Vagina (tissue), 2 donors: ENCODE measurements at places on chromosomes 16 and 17.

GRCh38 chr16:70428178-70428998, 10.5 kb downstream of the ST3GAL2 start:
- peak; percentile 89 for DNase-seq

- no peak for DNase-seq
Observed at GRCh38 chr17:9230346-9230745, 209.0 kb downstream of the NTN1 start.

DNA sequence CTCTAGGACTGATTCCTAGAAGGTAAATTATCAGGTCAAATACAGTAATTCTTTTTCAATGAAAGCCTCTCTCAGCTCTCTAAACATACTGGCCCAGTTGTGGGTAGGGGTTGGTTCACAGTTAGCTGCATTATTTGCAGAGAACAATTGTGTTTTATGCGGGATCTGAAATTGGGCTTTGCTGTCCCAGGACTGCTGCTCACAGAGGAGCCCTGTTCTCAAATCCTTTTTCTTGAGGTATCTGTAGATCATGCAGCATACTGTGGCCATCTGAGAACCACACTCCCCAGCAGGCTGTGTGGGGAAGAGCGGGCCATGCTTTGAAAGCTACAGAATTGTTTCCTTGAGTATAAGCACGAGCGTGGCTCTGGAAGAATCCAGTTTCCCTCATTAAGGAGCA, 17.5 kb downstream of the MTHFSD start:
- no peak for DNase-seq

DNA sequence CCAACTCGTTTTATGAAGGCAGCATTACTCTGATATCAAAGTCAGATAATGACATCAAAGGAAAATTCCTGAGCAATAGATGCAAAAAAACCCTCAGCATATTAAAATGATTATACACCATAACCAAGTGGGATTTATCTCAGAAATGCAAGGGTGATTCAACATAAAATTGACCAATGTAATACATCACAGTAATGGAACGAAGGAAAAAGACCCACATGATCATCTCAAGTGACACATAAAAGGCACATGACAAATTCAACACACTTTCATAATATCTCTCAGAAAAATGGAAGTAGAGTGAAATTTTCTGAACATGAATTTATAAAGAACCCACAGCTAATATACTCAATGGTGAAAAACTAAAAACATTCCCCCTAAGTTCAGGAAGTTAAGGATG, 118.8 kb downstream of the ITFG1 start:
- DNase-seq: no peak

DNA sequence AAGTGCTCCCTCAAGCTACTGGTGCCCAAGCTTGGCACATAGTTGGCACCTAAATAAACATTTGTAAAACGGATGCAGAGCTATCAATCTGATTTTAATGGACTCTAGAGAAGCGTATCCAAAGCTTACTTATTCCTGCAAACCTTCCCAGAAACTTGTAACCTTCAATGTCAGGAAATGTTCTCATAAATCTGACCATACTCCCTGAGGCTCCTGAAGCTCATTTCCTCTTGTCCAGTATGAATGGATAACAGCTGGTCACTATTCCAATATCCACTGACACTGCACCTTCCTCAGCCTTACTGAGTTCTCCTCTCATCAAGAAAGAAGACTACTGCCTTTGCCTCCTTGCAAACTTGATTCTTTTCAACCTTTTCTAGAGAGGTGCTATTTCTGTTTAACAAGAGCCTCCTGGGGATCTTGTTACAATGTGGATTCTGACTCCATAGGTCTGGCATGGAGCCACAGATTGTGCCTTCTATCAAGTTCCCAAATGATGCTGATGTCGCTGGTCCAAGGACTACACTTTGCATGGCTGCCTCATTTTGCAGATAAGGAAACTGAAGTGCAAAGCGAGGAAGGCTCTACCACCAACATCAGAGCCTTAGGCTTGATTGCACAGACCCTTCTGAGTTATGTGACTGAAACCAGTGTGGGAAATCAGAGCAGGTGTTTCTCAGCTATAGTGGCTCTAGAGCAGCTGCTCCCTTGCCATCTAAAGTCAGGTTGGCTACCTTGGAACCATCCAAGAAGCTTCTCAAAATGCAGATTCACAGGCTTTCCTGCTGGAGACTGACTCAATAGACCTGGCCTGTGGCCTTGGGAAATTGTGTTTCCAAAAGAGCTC, 377.8 kb downstream of the SOX9 start:
- DNase-seq: no peak

DNA sequence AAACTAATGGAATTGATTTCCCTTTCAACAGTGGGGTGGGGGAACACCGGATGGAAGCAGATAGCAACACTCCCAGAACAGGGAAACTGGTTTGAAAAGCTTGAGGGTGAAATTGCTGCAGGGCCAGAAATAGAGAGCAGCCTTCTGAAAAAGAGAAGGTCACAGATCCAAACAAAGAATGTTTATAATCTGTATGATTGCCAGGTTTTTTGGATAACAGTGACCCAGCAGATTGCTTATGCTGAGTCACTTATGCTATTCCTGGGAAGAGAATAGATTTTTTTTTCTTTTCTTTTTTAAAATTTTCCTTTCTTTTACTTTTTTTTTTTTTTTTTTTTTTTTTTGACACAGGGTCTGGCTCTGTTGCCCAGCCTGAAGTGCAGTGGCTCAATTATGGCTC, 641.3 kb downstream of the KCNJ2 start:
- no peak for DNase-seq

GRCh38 chr17:3512505-3513171, 36.8 kb downstream of the ASPA start:
- no peak for DNase-seq

DNA sequence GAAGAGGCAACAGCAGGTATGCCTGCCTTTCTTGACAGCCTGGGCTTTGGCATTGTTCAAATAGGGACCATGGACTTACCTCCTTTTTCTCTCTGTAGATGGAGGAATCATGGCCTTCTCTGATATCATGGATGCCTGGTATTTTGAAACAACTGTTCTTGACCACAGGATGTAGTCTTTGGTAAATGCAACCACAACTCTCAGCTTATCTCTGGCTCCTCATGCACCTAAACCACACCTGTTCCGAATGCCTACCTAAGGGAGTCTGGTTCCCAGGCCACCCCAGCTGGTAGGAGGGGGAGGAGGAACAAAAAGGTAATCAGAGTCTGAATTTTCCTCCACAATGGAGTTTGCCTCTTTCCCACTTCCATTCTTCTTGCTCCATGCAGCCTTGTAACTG, 18.8 kb downstream of the CDK5RAP3 start:
- DNase-seq: no peak

- DNase-seq: no peak
Observed at GRCh38 chr17:61002316-61002736, 324.7 kb downstream of the BCAS3 start.

DNA sequence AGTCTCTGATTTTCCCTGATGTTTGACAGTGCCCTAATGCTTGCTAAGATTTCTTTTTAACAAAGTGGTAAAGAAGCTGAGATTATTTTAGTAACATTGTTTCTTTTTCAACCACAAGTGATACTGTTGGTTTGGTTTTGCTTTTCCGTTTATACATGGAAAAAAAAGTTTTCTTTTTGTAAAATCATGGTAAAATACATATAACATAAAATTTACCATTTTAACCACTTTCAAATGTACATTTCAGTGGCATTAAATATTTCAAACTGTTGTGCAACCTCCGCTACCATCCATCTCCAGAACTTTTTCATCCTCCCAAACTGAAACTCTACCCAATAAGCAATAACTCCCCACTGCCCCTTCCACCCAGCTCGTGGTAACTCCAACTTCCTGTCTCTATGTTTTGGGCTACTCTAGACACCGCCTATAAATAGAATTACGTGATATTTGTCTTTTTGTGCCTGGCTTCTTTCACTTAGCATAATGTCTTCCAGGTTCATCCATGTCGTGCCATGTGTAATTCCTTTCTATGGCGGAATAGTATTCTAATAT, 4.6 kb downstream of the CIITA start:
- DNase-seq: no peak

GRCh38 chr17:10802496-10803284, 1.2 kb downstream of the TMEM238L start:
- no peak for DNase-seq

GRCh38 chr17:18028952-18029540, 9.9 kb downstream of the ATPAF2 start:
- DNase-seq: no peak

- DNase-seq: no peak
Observed at GRCh38 chr16:21150375-21151001, at the start of gene DNAH3. Gene DNAH3 (minus strand): TSS chr16:21150846. CDS start chr16:21150319, 527 bp downstream.

DNA sequence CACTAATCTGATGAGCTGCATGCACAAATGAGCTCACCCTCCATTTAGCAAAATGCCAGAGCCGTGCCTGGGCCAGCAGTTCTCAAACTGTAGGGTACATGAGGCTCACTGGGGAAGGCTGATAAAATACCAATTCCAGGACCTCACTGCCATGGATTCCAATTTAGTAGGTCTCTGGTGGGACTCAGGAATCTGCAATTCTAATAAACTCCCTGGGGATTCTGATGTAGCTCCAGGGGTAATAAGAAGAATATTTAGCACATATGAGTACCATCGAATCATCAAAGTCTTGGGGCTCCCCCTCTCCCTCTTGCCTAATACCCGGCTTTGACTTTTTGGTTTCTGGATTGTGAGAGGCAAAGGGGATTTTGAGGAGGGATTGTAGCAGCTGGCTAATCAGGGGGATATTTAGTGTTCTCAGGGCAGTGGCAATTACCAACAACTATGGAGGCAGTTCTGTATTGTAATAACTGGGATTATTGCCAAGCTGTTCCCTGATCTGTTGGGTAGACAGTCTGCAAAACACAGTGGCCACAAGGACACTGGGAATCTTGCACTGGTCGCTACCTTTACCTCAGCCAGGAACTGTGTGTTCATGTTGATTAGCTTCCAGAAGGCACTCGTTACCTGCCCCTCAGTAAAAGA, 140.4 kb downstream of the SHISA9 start:
- no peak for DNase-seq

GRCh38 chr17:78268951-78269905, 37.8 kb downstream of the TMEM235 start:
- DNase-seq: no peak

DNA sequence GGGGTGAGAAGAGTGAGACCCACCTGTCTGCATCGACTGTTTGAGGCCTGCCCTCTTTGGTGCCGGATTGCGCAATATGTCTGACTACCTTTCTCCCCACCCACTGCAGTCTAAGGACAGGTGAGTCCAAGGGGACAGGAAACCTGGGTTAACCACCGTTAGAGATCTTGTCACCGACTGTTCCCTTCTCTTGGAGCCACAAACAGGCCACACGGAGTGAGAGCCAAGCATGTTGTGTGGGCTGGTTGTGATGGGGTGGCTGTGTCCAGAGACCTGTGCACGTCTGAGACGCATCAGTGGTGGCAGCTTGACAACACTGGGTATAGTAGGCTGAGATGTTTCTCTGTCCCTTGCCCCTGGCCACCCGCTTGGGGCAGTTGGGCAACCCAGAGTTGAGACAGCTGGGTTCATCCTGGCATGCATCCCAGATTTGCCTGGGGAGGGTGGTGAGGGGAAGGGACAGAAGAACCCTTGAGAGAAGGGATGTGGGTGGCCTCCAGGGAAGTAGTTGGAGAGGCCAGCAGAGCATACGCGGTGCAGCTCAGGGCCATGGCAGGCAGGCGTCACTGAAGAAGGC, 21.4 kb downstream of the MPRIP start:
- no peak for DNase-seq
